ENCODE measurements at places on chromosomes 5 and 9.
A peak's percentile ranks its signal among the peaks of the same experiment; 100 is the strongest.

DNA sequence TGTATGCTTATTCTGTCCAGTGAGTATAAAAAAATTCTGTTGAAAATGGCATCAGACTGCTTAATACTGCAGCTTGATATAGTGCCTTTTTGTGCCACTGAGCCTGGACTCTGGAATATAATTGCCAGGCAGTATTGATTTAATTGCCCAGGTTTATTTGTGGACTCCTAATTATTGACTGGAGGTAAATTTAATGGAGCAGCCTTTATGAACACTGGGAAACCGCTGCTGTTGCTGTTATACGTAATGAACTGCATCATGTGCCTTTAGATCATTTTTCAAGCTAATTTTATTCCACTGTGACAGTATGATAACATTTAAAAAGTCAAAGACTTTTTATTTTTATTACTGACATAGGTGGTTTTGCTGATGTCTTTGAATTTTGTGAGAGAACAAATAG, 90.2 kb upstream of the SH3GL2 start:
- DNase-seq, result no peak

- DNase-seq, result no peak
Observed at GRCh38 chr5:153365547-153365946, 124.9 kb upstream of the GRIA1 start.

GRCh38 chr5:132260051-132260450, 2.6 kb downstream of the PDLIM4 start:
- DNase-seq, result peak; percentile 62

DNA sequence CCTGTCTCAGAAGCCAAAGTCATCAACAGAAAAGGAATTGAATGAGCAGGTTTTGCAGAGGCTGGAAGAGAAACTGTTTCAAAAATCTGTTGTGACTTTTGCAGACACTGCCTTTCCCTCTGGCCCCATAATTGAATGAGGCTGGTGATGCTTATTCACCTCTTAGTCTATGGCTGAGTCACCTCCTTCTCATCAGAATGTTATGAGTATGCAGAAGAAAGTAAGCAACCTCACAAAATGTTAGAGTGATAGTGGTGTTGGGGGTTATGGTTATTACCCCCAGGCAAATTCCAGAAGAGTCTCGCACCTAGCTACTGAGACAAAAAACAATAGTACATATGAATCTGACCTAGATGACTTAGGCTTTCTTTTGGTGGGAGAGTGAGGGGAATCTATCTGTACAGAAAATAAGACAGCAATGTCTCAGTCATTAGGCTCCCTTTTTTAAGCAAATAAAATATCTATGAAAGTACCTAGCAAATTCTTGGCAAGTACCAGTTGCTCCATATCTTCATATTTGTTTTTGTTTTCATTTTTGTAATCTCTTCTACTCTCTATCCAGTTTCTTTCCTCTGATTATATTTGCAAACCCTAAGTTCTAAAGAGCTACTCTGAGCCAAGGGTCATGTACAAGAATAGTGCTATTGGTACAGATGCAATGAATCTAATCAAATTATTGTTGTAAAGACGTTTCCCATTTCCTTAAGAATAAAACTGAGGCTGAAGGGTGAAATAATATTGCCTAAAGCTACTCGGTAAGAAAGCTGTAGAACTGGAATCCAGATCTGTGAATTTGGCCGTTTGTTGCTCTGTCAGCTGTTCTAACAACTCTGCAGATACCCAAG, 498.1 kb upstream of the TNC start:
- no peak for DNase-seq

GRCh38 chr5:9098990-9099389, 446.9 kb downstream of the SEMA5A start:
- DNase-seq, result no peak

GRCh38 chr5:173247041-173247440, 12.0 kb upstream of the NKX2-5 start:
- DNase-seq, result no peak

GRCh38 chr9:108211411-108211955, 644.3 kb downstream of the ACTL7B start:
- DNase-seq, result no peak

DNA sequence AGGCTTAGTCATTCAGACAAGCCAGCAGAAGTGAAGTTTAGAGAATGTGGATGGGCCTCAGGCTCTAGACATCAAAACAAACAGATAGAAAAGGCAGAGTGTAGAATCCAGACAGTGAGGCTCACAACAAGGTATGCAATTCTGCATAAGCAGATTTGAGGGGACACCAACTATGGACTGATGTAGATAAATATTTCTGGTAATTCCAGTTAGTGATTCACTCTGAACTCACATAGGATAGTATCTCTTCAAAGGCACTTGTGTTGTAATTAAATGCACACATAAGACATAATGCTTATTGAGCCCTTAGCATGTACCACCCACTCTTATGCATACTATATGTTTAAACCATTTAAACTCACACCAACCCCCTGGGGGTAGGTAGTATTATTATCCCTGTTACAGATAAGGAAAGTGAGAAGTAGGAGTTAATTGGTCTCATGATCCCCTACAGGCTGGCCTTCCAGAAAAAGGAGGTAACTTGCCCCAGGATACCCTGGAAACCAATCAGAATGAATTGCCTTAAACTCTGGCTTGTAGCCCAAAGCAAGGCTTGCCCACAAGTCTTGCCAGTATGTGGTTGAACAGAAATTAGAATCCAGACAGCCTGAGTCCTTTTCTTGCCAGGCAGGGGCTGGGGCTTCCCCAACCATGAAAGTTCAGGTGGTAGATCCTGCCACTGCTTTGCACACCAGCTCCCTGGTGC, 39.5 kb upstream of the HSPB3 start:
- DNase-seq, result no peak

DNA sequence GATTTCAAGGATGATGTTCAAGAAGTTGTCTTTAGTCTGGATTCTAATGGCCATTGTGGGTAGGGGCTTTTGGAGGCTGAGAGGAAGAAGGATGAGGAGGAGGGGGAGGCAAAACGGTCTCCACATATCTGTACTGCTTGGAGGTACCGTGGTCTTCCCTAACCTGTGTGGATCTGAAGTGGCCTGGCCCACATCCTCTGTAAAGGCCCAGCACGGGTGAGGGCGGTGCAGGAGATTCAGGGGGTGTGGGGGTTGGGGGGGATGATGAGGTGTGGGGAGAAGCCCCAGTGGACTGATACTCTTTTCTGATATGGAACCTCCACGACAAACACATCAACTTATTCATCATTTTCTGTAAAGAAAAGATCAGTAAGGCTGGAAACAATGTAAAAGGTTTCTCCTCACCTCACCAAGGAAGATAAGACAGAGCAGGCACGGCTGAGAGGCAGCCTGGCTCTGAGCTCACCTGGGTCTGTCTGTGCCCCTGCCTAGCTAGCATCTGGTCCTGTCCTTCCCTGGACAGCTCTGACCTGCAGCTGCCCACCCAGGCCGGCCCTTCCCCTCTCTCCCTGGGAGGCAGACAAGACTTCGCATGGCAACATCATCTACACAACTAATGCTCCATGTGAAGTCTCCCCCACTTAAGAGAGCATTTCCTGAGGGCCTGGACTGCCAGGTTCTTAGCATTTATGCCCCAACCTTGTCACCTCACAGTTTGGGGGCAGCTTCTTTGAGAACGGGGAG, 5.6 kb upstream of the IL3 start:
- DNase-seq, result no peak
